ENCODE measurements at places on chromosomes 7 and 10.

DNA sequence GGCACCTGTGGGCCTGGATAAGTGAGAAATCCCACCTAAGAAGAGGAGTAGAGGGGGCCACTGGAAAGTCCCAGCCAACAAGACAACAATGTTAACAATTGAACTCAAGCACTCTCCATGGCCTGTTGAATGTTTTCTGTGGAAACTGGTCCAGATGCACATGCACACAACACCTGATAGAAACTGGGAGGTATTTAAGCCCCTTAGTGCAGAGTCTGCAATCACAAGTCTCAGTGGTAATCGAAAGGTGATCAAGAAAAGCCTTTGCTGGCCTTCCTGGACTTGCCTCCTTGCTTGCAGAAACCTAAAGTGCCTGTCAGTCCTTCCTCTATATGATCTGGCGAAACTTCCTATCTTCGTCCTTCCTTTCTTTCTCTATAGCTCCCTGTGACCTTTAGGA lies 30.6 kb upstream of the HNRNPH3 start:
- DNase-seq, result no peak

DNA sequence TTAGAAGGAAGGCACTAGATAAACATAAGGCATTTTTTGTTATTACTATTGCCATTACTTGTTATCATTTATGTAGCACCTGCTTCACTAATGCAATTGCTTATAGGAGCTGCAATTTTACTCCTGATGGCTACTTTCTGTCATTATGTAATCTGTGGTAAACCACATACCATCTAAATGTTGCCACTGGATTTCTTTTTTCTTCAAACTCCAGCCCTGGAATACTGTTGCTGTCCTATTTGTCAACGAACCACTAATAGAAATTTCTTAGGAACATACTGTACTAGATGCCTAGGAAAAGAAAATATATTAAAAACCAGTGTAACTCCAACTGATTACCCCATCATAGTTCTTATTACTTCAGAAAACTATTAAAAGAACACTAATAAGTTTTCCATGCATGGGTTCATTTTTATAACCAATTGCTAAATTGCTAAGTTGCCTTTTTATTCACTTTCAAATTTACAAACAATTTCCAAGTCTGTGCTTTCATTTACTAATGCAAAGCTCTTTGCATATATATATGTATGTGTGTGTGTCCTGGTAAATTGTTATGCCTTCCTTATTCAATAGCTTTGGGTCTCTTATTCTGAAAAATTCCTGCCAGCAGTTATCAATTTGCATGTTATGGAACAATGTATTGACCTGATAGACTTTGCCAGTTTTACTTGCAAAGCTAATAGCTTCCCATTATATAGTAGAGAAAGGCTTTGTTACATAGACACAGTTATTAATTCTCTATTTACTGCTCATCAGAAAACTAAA lies 287.4 kb downstream of the EXOC4 start:
- no peak for DNase-seq

GRCh38 chr7:159035571-159036073 lies 109.0 kb downstream of the VIPR2 start:
- DNase-seq, result no peak

DNA sequence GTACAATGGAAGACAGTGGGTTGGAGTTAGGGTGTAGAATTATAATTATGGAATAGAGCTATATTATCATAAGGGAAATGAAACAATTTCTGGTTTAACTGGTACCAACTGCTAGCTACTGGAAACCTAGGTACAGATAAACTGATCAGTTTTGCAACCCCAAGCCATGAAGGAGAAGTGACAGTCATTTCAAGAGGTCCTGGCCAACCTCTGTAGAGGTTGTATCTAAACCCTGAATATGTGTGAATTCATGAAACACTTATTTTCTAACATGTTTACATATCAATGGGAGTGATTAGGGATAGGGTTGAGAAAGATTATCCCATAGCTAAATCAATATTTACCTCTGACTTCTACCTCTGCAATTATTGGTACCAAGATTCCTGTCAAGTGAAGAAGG lies 29.9 kb upstream of the CC2D2B start:
- no peak for DNase-seq

GRCh38 chr7:920351-921070 lies 34.0 kb downstream of the ADAP1 start:
- no peak for DNase-seq

GRCh38 chr7:2692543-2692942 lies 4.5 kb downstream of the AMZ1 start:
- DNase-seq, result no peak

- DNase-seq, result no peak
Observed at GRCh38 chr10:88728107-88728763, 22.2 kb downstream of the LIPK start.

DNA sequence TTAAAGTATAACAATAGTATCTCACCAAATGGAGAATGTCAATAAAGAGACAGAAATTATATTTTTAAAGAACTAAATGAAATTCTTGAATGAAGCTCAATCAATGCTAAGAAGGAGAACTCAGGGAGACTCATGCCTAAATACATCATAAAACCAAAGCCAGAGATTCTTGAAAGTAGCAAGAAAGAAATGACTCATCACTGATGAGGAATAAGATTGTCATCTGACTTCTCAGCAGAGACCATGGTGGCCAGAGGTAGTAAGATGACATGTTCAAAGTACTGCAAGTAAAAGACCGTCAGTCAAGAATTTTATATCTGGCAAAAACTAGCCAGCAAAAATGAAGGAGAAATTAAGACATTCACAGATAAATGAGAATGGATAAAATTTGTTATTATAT lies 399.0 kb downstream of the GRID1 start:
- no peak for DNase-seq

DNA sequence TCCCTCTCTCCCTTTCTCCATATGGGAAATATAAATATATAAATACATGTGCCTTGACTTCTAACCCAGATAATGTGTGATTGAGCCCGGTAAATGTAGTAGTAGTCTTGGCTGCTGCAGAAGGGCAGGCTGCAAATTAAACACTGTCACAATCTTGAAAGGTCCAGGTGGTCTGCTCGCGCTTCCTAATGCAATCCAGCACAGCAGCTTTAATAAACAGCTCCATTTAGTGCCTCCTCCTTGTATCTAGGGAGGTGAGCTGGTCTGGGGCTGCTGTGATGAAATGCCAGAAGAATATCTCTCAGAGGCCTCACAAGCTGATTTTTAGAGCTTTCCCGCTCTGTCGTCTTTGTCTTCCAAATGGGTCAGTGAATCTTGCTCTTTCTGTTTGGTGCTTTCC lies 782 bp downstream of the POU6F2 start:
- DNase-seq, result no peak

DNA sequence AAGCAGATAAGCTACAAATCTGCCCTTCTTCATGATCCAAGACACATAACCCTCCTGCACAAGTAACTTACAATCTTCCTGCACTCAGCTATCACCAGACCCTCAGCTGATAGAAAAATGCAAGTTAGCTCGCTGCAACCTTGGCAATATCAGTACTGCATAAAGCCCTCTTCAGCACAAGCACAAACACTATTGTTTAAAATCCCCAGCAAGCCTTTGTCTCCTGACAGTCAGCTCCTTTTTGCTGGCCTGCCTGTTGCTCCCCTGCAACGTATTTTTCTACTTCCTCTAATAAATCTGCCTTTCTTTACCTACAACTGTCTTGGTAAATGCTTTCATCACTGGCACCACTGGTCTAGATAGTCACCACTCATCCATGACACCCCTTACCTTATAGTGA lies 59.8 kb downstream of the BAMBI start:
- DNase-seq, result no peak

- DNase-seq, result no peak
Observed at GRCh38 chr7:76054123-76055120, 6.5 kb downstream of the MDH2 start.

DNA sequence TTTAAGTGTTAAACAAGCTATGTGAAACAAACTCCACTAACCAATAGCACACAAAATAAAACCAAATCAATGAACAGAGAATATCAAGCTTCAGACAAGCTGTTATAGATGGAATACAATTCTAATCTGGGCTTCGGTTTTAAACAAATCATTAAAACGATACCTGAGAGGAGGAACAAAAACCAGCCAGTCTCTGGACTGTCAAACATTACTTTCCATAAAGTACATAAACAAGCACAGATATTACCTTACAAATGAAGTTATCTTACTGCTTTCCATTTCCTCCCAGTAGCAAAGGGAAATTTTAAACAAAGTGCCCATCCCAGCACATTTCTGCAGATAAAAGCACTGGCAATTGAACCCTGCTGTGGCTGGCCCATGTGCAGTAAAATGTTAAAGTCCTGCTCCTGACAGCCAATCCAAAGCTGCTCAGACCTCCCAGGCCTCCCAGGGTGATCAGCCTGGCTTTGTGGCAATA lies 128.0 kb downstream of the NRCAM start:
- DNase-seq, result no peak

GRCh38 chr10:89653410-89653869 lies 8.4 kb upstream of the PANK1 start:
- no peak for DNase-seq

GRCh38 chr7:130356876-130357611 lies 12.4 kb downstream of the CPA5 start:
- no peak for DNase-seq

- no peak for DNase-seq
Observed at GRCh38 chr10:100790761-100791208, 45.4 kb downstream of the PAX2 start.

- DNase-seq, result no peak
Observed at GRCh38 chr7:46948716-46949115, 633.2 kb downstream of the TNS3 start.

GRCh38 chr10:87547734-87548311 lies 43.1 kb downstream of the MINPP1 start:
- DNase-seq, result no peak

- no peak for DNase-seq
Observed at GRCh38 chr7:111741811-111742240, 179.5 kb upstream of the IMMP2L start.

DNA sequence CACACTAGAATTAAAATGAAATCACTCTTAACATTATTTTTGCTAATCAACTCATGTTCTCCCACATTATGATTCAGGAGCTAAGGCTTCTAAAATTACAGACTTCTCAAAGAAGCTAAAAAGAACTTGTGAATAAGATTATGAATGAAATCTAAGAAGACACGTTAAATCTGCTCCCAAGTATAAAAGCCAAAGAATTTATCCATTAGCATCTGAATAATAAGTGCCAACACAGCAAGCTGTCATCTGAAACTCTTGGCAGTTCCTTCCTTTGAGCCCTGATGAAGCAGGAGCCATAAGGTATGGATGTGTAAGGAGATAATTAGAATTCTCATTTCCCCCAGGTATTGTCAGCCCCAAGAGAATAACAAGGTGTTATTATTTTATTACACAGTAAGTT lies 50.3 kb downstream of the TPK1 start:
- no peak for DNase-seq

DNA sequence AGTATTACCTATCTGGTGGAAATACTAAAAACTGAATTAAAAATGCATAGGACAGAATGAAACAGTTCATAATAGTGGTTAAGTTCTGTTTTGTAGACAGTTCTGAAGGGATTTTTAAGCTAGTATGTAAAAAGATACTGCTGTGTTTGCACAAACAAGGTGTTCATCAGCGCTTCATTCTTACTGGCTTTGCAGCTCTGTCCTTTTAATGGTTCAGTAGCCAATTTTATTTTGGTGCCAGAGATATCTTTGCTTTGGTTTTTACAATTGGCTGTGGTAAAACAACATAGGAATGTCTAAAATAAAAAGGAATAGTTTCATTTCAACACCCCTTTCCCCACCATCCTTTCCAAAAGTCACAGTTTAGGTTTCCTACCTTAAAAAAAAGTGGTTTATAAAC lies 33.0 kb downstream of the STAM start:
- no peak for DNase-seq

DNA sequence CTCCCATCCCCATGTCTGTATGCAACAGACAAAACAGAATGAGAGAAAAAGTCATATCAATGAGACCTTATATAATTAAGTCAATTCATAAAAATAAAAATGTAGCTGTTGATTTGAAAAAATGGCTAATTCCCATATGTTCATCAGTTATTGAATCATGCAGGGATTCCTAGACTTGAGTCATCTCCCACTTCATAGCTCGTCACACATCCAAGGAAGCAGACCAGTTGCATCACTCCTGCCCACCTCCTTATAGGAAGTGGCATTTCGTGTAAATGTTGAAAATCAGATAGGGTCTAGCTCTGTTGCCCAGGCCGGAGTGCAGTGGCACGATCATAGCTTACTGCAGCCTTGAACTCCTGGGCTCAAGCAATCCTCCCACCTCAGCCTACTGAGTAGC lies 56.1 kb upstream of the SH2B2 start:
- DNase-seq, result no peak

DNA sequence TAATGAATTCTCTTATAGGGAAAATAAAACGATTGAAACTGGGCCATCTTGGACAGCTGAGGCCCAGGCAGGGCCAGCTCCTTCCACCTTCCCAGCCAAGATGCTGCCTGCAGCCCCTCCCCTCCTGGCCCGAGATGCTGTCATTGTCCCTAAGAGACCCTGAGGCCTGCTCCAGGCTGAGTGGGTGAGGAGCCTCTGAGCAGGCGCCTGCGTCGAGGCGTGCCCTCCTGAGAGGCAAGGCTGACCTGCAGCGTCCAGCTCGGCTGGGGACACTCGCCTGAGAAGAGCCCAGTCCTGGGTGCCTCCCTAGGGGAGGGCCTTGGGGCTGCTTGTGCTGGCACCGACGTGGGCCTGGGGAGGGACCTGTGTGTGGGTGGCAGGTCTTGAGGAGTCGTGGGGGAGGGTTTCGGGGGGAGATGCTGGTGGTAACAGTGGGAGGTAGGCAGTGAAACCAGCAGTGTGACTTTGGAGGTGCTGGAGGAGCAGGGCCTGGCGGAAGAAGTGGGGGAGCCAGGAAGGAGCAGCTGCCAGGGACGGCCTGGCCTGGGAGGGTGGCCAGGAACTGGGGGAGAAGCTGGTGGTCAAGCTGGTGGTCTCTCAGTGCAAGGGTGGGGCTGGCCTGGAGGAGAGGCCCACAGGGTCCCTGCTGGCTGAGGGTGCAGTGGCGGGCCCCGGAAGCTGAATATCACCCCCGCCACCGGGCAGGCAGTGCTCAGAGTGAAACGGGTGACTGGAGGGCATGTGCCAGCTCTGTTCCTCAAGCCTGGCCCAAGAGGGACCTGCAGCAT lies 7.9 kb downstream of the GPR146 start:
- DNase-seq, result no peak

GRCh38 chr7:98097042-98097645 lies 9.5 kb upstream of the LMTK2 start:
- no peak for DNase-seq

- DNase-seq, result no peak
Observed at GRCh38 chr7:112360681-112361080, 89.6 kb upstream of the IFRD1 start.

- no peak for DNase-seq
Observed at GRCh38 chr7:66454600-66455225, 174.0 kb upstream of the KCTD7 start.

DNA sequence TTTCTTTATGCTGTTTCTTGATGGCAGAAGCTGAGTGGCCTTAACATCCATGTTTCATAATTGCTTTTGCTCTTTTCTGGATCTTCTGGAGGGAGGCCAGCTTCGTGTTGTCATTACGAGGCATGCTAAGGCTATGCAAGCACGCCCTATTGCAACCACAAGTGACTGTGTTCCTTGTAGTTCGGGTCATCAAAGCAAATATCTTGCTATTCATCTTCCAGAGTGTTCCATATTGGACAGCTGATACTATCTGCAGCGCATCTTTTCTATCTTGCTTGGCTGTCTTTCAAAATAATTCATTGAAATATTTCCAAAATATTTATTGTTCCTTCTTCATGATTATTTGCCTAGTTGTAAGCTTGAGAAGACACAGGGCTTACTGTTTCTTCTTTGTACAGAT lies 5.0 kb downstream of the EPHB6 start:
- DNase-seq, result no peak

- DNase-seq, result no peak
Observed at GRCh38 chr10:77967611-77968022, 41.1 kb upstream of the DLG5 start.

Data from activated CD4-positive, CD25-positive, alpha-beta regulatory T cell treated with anti-CD3 and anti-CD28 coated beads, Interleukin-2, amount 50 U/mL, for 16 hours (primary cell).